Melanocyte of skin (primary cell): ENCODE measurements at places on chromosomes 1 and 21. TPM values are rescaled to one million over a fixed set of nuclear protein-coding genes. Genes with fewer than 3 reads are reported as not detected.

KRTAP10-5 gene
- total RNA-seq: not detected in 2 replicates

DPM3 gene
- 33.3 and 59.7 TPM in 2 replicates for total RNA-seq

CSDE1 gene
- 290 and 342 TPM in 2 replicates for total RNA-seq

CASQ2 gene
- 1.5 and 3.8 TPM in 2 replicates for total RNA-seq

PADI3 gene
- not detected in 2 replicates for total RNA-seq

HES4 gene
- 8.3 and 32.0 TPM in 2 replicates for total RNA-seq

PGLYRP3 gene
- total RNA-seq: not detected in 2 replicates

NUAK2 gene
- total RNA-seq: under 0.01 and 0.33 TPM in 2 replicates

F5 gene
- not detected in 2 replicates for total RNA-seq
